CD4-positive, alpha-beta T cell treated with Interleukin-17A for 1 hour (primary cell): ENCODE measurements at places on chromosomes 2 and 18.

GRCh38 chr2:188032306-188032705 lies 259.4 kb upstream of the GULP1 start:
- DNase-seq: no peak

- DNase-seq: no peak
Measured at GRCh38 chr2:96811917-96812316, 4.2 kb upstream of the CNNM3 start.

GRCh38 chr2:42101206-42102023 lies 53.6 kb downstream of the PKDCC start:
- peak; percentile 77 for DNase-seq

DNA sequence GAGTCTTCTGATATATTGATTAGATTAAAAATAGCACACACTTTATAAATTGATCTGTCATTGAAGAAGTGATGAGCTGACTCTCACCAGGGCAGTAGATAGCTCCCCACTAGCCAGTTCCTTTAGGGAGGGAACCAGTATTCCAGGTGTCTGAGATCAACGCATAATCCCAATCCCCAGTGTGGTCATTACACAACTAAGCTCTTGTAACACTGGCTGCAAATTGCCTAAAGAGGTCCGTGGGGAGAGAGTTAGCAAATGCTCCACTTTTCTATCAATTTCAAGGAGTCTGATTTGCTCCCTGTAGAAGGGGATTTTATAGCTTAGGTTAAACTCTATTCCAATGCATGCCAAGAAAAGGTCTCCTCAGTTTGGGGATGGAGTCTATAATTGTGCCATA lies 7.7 kb downstream of the SLC14A1 start:
- DNase-seq: no peak

DNA sequence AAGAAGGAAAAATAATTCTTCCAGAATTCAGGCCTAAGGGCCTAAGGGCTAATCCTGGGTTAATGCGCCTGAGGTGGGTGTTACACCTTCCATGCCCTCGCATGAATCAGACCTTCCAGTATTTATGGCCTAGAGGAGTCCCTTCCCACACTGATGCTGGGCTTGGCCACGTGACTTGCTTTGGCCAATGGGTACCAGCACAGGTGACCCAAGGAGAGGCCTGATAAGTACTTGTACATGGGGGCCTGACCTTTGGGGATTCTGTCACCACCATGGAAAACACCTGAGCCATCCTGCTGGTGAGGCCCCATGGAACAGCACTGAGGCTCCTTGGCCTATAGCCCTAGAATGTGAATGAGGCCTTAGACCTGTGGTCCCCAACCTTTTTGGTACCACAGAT lies 79.8 kb downstream of the TNFRSF11A start:
- DNase-seq: no peak

DNA sequence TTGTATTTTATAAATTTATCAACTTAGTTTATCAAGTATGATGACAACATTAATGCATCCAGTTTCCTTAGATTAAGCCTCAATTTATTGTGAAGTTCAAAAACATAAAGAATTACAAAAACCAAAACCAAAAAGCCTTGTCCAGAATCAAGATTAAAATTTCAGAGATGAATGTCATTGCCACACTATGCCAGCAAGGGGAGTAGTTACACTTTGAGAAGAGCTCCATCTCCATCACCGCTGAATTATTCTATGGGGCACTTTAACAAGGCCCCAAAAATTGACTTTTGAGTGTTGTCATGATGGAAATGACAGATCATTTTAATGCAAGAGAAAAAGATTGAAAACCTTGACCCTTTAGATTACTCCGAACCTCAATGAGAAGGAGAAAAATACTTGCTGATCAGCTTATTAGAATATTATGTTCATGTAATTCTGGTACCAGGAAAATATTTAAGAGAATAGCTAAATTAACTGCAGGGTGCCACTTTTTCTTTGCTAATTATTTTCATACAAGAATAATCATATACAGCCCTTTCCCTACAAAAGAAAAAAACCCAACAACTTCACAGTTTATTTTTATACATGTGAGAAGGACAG lies 152.5 kb upstream of the AQP4 start:
- no peak for DNase-seq

DNA sequence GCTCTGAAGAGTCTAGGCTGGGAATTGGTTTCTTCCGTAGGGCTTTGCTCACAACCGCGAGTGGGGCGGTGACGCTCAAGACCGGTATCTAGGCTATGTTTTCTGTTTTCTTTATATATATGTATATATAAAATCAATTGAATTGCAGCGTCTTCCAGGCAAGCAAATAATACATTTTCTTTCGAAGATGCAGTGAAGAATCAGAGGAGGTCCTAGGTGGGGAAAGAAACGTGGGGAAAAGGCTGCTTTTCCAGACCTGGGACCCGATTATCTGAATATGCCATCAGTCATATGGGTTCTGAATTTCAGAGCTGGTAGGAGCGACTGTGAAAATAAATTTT lies 714 bp upstream of the SCN9A start:
- DNase-seq: no peak

GRCh38 chr2:104733226-104733943 lies 120.5 kb upstream of the POU3F3 start:
- no peak for DNase-seq

DNA sequence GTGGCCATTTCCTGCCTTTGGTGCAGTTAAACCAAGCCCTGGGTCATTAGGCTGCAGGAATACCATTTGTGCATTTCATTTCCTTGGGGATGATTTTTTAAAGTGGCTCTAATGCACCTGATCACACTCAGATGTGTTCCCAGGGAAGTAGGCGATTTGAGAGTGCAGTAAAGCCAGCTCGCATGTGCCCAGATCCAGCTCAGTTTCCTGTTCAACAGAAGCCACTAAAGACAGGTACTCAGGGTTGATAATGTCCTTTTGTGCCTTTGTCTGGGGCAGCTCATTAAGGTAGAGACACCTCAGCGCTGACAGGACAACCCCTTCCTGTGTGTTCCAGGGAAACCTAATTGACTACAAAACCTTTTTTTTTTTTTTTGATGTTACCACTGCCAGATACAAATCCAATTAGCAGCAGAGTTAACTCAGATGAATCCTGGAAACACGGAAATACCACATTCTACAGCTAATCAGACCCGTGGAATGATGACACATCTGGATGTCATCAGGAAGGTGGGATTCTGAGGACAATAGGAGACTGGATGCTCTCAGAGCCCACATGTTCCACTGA lies 15.2 kb upstream of the CHRNA1 start:
- DNase-seq: no peak

DNA sequence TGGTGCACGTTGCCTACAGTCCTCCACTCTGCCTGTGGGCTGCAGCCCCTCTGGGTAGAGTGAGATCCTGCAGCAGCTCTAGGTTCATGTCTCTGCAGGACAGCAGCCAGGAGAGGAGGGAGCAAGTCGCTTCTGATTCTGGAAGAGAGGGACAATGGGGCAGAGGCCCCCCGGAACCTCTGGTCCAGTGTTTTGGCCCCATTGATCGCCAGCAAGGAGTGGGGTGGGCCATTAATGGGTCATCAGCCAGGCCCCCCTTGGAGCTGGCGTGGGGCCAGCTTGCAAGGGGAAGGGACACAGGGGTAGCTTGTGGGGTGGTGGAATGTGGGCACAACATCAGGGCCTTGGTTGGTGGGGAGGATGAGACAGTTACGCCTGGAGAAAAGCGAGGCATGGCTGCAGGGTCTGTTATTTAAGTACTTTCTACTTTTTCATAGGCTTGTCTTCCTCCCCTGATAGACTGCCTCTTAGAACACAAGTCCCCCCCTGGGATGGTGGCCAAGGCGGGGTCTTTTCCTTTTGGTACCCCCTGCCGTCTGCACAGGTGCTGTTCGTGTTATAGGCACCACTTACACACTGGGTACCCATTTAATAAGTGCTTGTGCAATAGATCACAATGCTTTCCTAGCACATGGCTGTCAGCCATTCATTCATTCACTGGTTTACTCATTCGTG lies 44.6 kb downstream of the INHBB start:
- DNase-seq: no peak

DNA sequence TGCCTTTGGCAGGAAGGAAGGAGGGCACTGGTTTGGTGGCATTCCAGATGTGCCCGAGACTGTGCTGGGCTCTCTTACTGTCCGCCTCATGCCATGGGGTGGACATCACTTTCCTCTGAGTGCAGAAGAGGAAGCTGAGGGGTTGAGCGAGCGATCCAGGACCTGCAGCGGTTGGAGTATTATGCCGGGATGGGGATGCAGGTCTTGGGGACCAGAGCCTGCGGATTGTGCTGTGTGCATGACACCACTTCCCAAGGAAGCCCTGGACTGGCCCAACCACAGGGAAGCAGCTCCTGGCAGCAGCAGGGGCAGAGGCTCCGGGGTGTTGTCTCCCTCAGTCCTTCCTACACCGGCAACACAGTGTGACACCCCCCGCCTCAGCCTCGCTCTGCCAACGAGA lies 44.5 kb downstream of the ATP6V1C2 start:
- DNase-seq: no peak

- DNase-seq: peak; percentile 74
Measured at GRCh38 chr2:129849559-129850160, 129.8 kb upstream of the RAB6C start.

- no peak for DNase-seq
Measured at GRCh38 chr18:49677081-49677480, 115.2 kb downstream of the LIPG start.

GRCh38 chr18:23563377-23564043 lies 22.8 kb downstream of the NPC1 start:
- peak; percentile 49 for DNase-seq

- no peak for DNase-seq
Measured at GRCh38 chr18:35134791-35135531, 93.7 kb downstream of the MAPRE2 start.
